Stimulated activated effector memory CD8-positive, alpha-beta T cell treated with anti-CD3 and anti-CD28 coated beads, Interleukin-12 subunit alpha, Interleukin-12 subunit beta, amount 100 ng/mL, for 72 hours (primary cell): ENCODE measurements at places on chromosomes 13 and 19.

DNA sequence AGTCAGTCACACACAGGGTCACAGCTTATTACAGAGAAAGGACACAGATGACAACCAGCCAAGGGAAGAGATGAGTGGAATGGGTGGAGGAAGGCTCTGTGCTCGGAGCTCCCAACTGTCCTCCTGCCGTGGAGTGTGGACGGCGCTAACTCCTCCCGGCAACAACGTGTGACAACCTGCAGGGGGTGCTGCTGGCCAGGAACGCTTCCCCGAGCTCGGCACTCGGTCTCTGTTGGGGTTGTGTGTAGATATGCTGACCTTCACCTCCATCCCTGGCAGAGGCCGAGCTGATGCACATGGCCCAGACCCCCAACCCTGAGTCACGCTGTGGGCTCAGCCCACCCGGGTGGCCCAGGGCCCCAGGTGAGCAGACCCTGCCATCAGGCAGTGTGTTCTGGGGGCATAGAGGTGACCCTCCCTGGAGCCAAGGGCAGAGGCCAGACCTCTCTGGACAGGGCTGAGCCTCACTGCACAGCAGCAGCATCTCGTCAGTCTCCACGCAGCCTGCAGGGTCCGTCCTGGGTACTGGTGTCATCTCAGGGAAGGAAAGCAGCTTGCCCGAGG is 14.1 kb downstream of the ZNF444 start:
- no peak for DNase-seq

GRCh38 chr19:20660473-20661140 is 764 bp downstream of the ZNF626 start:
- DNase-seq, result no peak

DNA sequence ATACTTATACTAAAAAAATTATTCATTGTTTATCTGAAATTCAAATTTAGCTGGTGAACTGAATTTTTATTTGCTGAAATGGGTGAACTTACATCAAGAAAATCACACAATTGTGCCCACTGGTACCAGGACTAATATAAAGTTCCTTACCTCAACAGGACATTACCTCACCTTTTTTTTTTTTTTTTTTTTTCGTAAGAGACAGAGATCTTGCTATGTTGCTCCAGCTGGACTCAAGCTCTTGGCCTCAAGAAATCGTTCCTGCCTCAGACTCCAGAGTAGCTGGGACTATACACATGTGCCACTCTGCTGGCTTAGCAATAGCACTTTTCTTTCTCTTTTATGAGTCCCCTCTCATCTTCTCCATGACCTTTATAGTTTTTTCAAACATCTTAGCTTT is 22.5 kb upstream of the NDFIP2 start:
- DNase-seq, result no peak

DNA sequence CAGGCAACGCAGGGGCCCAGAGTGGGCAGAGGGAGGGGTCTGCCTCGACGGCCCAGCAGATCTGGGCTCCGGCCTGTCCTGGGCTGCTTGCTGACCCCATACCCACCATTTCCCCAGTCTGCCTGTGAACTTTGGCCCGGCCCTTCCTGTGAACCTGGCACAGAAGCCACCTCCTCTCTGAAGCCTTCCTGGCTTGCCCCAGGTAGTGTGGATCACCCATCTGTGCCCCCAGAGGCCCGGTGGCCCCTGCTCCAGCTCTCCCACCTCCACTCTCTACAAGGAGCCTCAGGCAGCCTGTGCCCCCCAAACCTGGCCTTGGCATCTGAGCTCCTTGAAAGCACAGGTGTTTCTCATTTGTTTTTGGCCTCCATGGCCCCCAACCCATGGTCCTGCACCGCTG is 15.7 kb downstream of the PLEKHF1 start:
- DNase-seq, result no peak

GRCh38 chr19:17737690-17738153 is 13.6 kb upstream of the FCHO1 start:
- no peak for DNase-seq

DNA sequence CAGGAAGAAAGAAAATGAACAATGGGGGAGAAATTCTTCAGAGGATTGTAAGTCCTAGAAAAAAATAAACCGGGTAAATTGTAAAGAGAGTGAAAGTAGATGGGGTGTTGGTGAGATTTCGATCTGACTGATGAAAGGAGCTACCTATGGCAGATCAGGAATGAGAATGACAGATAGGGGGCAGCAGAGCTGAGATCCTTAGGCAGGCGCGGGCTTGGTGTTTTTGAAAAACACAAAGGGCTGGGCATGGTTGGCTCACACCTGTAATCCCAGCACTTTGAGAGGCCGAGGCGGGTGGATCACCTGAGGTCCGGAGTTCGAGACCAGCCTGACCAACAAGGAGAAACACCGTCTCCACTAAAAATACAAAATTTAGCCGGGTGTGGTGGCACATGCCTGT is 1468.6 kb upstream of the SLC10A2 start:
- no peak for DNase-seq

DNA sequence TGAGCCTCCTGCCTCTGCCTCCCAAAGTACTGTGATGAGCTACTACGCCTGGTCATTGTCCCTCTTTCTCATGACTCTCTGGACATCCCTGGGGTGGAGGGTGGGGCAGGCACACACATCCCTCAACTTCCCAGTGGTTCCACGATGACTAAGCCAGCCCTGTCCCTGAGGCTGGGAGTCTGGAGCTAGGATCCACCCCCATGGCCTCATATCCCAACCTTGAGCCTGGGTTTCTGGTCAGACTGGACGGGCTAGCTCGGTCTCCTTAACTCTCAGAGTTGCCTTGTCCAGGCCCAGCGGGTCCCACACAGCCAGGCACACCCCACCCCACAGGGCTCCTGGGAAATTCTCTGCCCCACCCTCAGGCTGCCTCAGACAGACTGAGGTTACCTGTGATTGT is 19.6 kb downstream of the IER2 start:
- no peak for DNase-seq

DNA sequence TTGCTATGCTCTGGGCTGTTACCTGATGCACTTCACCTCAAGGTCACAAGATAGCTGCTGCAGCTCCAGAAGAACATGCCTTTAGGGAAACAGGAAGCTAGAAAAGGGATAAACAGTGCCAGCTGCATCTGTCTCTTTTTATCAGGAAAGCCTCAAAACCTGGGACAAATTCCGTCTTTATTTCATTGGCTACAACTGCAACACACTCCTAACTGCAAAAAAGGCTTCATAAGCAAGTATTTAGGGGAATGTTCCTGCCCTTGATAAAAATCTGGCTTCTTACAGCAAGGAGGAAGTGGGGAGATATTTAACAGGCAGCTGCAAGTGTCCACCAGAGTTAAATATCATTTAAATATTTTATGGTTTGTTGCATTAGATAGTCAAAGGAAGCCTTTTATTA is 34.2 kb upstream of the SERTM1 start:
- no peak for DNase-seq
